NCI-H2081 (cell line): ENCODE measurements at places on chromosomes 13 and 19.

DNA sequence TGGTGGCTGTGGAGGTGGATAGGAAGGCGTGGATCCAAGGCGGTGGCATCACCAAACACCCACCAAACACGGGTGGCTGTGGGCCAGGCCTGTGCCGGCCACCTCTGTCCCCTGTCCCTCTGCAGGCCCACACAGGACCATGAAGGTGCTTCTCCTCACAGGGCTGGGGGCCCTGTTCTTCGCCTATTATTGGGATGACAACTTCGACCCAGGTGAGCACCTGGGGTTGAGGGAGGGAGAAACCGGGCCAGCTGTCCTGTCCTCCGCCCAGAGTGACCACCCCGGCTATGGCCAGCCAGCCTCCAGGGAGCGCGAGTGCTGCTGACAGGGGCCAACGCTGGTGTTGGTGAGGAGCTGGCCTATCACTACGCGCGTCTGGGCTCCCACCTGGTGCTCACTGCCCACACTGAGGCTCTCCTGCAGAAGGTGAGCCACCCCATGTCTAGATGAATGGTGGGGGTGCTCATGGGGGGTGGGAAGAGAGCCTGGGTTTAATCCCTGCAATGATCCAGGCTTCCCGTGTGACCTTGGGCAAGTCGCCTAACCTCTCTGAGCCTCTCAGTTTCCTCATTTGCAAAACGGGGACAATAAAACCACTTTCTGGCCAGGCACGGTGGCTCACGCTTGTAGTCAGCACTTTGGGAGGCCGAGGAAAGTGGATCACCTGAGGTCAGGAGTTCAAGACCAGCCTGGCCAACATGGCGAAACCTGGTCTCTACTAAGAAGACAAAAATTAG, 4.0 kb downstream of the HSD11B1L start:
- no peak for DNase-seq

GRCh38 chr19:55015126-55015525, 22.9 kb downstream of the GP6 start:
- no peak for DNase-seq

GRCh38 chr13:75324413-75324940, 157.5 kb downstream of the TBC1D4 start:
- DNase-seq: no peak

DNA sequence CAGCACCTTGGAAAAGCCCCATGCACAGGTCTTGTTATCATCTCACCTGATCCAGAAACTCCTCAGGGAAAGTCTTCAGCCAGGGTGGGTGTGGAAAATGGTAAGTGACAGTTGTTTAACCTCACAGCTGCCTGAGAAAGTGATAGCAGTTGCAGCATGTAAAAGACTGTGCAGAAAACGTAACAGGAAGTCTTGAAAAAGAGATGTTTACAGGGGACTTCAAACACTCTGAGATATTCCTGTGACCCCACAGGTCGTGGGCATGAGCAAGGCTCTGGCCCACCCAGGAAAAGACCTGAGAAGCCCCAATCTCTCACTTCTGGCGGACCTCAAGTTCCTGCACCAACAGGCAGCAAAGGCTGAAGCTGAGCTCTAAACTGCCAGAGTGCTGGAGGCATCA, 826.9 kb downstream of the UQCRFS1 start:
- DNase-seq: no peak

DNA sequence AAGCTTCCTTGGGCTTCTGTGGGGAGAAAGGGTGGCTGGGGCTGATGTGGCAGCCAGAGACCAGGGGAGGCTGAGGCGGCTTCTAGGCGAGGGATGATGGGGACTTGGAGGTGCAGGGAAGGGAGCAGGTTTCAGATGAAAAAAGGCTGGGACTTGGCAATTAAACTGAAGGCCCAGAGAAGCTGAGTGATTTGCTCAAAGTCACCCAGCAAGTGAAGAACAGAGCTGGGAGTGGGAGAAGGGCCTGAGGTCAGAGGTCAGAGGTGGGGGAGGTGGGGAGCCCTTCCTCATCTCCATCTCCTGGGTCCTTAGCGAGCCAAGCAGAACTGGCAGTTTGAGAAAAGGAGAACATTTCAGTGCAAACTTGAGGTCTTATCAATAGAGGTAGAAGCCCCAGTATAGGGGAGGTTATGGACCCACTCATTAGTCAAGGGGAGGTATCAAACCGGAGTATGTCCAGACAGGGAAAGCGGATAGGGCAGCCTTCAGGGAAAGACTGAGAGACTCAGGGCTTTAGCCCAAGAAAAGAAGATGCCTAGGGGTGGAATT, 49.6 kb upstream of the NFIC start:
- DNase-seq: no peak

- no peak for DNase-seq
These were observed 15.1 kb downstream of the RAB20 start for GRCh38 chr13:110546378-110546777.

- no peak for DNase-seq
These were observed 14.6 kb downstream of the GSX1 start for GRCh38 chr13:27806744-27807387.
